ENCODE measurements at places on chromosomes 7 and 10. TPM values are rescaled to one million over a fixed set of nuclear protein-coding genes. Genes with fewer than 3 reads are reported as not detected.

The HSPA12A gene
- 38.8 TPM for total RNA-seq

The CRYGN gene
- 0.25 TPM for total RNA-seq

The MYL10 gene
- total RNA-seq = not detected

The SMKR1 gene
- total RNA-seq = 2.2 TPM

The TAS2R4 gene
- 3.4 TPM for total RNA-seq

The ZNF777 gene
- 4.4 TPM for total RNA-seq

The RAB19 gene
- not detected for total RNA-seq

The TRPV6 gene
- total RNA-seq = under 0.01 TPM

The NODAL gene
- total RNA-seq = 2.0 TPM

The RASA4B gene
- 7.1 TPM for total RNA-seq

The GRM3 gene
- total RNA-seq = 86.5 TPM
